ENCODE measurements at places on chromosomes 4 and X.

DNA sequence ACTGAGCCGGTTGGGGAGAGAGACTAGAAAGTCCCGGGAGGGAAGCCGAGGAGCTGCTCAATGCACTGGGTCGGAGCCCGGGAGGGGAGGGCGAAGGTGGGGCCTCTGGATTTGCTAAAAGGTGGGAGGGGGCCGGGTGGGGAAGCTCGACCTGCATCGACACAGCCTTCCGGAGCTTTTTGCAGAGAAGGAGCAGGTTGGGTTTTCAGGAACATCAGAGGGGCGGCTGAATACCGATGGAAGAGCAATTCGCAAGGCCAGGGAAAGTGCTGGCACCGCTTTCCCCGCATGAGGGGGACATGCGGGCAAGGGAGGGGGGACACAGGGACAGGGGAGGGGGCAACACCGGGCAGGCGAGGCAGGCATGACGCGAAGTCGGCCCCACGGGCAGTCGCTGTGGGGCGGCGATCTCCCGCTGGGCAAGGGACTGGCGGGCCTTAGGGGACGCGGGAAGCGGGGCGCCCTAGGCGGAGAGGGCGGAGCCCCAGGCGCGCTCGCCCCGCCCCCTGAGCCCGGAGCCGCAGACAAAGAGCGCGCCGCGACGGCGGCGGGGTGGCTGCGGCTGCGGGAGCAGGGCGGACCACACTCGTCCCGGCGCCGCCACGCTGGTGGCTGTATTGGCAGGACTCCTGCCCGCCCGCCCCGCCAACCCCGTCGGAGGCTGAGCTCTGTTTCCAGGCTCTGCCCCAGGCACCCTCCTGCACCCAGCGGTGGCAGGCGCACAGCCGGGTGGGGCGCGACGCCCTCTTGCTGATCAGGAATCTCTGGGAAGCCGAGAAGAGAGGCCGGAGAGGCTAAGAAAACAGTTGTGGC, 11.6 kb downstream of the PDZD4 start:
- peak; percentile 51 for DNase-seq

GRCh38 chrX:153727123-153727931, 2.7 kb downstream of the ABCD1 start:
- no peak for DNase-seq

DNA sequence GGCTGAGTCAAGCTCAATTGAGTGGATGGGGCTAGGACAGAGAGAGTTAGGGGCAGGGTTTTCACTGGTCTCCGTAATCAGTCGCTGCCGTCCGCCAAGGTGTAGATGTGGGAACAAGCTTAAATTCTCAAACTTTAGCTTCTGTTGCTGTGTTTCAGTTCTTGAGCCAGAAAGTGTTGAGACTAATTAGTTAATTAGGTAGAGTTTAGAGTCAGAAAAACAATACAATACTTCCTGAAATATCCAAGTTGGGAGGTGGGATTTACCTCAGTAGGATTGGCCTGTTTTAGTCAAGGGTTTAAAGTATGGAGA, 1.1 kb upstream of the UBE2D3 start:
- DNase-seq, result no peak

DNA sequence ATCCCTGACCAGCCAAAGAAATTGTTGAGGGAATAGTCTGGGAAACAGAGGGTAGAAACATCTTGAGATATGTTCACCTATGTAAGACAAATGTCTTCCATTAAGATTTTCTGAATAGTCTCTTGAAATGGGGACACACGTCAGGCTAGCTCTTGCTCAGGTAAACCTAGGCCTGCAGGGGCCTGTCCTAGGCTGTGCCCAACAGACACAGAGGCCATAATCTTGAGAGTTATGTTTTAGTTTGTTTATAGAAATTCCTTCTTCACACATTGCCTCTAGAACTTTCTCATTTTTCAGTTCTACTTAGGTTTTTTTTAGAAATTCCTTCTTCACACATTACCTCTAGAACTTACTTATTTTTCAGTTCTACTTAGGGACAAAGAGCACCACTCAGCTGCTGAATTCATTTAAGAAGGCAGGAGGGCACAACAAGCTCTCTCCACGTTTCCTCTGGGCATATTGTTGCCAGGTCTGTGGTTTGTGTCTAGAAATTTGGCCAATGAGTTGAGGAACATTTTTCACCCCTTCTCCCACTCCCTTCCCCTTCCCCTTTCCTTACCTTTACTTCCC, 94.9 kb downstream of the ARHGAP24 start:
- no peak for DNase-seq

- no peak for DNase-seq
Observed at GRCh38 chr4:101065346-101065745, 282.0 kb downstream of the PPP3CA start.

DNA sequence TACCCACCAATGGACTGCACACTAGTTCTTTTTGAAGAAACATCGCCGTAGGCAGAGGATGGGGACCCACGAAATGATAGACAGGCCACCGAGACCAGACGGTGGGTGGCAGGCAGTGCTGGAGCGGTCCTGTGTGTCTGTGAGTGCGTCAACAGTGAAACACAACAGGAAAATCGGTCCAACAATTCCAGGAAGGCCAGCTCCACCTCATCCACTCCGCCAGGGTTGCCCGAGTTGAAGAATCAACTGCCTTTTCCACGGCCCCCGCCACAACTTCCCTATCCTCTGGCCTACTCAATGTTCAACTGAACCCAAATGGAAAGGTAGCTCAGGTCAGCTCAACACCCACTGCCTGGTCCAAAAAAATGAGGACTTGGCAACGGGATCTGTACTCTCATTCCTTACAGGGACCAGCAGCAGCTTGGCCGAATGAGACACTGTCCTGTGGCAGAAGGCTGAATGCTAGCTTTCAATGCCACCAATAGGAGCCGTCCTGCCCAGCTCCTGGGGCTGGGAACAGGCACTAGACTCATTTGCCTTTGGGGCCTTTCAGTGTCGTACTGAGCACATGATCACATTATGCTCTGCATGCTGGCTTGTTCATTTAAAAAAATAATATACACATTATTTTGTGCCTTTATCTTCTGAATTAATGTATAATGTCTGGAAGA, 43.5 kb downstream of the MID1 start:
- no peak for DNase-seq

- DNase-seq, result no peak
Observed at GRCh38 chrX:104315555-104315954, 60.8 kb upstream of the ESX1 start.

GRCh38 chr4:74529284-74530041, 84.5 kb downstream of the AREG start:
- no peak for DNase-seq

DNA sequence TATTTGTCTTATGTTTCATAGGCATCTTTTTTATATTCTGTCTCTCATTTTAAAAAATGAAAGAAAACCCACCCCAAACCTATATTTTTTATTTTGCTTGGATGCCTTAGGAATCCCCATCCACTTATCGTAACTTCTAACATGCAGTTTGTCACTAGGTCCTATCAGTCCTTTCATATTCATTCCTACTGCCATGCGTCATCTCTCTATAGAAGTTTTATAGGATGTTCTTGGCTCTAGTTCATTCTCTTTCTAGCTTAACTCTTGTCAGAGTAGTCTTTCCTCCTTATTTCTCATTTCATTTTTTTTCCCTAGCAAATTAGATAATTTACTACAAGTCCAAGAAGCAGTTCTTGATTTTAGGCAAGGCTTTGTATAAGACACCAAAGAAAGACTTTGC, 92.7 kb downstream of the LARP1B start:
- no peak for DNase-seq

DNA sequence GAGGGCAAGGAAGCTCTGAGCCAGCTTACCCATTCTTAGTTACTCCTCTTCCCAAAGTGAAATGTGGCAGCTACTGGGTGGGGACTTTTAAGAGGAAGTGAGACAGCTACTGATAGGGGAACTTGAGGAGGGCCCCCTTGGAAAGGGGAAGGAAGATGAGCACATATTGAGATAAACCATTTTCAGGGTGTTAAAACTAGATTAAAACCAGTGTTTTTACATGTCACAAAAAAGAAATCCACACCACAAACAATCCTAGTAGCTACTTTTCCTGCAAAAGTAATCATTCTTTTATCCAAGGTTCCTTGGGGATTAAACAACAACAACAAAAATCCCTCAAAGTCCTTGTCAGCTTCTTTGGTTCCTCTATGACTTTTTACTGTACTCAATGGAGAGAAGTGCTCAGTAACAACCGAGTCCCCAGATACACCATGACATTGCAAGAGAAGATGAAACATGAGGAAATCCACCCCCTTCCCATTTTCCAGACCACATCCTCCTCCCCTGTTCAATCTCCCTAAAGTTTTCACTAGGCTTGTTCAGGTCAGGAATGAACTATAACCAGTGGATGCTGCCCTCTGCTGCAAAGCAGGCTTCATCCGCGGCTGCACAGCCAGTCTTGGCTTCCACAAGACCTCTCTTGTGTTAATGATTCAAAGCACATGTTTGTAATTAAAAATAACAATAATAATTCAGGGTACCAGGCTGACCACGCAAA, 113.5 kb upstream of the TMEM164 start:
- DNase-seq, result no peak

DNA sequence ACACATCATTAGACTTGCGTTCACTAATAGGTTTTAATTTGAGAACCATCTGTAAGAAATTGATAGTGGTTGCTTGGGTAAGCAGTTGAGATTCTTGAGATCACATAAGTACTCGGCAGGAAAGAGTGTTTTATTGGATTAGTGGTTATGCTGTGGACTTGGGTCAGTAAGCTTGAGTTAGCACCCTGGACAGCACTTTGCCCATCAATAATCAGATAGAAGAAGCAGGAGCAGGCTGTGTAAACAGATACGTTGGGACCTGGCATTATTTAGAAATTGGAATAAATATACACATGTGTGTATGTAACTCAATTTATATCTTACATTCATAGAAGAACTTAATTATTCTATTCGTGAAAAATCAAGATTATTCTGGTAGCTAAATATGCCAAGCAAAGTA, 357.5 kb upstream of the SMIM31 start:
- no peak for DNase-seq

GRCh38 chrX:78831523-78831922, 84.0 kb downstream of the LPAR4 start:
- DNase-seq, result no peak

DNA sequence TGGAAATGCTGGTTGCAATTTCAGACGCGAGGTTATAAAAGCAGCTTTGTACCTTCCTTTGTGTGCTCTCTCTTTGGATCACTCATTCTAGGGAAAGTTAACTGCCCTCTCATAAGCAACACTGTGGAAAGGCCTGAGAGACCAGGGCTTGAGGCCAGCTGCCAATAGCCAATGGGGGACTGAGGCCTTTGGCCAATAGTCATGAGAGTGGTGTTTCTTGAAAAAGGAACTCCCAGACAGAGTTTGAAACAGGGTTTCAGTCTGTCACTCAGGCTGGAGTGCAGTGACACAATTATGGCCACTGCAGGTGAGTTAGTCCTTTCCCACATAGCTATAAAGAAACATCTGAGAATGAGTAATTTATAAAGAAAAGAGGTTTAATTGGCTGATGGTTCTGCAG, 524.7 kb upstream of the SMIM31 start:
- DNase-seq, result no peak

DNA sequence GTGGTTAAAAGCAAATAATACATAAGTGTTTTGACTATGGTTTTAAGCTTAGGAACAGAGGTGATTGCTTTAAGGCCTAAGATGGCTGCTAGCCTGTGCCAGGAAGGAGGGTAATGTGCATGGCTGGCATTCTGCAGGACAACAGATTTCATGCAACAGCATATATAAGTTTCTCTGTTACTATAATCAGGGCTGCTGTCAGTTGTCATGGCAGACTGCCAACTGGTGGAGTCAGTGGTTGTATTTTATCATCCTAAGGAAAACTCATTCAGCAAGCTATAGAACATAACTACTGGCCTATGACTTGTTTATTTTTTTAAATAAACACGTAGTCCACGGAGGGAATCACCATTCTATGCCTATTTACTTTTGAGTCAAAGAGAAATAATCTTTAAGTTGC, 77.7 kb upstream of the DCAF8L1 start:
- no peak for DNase-seq

DNA sequence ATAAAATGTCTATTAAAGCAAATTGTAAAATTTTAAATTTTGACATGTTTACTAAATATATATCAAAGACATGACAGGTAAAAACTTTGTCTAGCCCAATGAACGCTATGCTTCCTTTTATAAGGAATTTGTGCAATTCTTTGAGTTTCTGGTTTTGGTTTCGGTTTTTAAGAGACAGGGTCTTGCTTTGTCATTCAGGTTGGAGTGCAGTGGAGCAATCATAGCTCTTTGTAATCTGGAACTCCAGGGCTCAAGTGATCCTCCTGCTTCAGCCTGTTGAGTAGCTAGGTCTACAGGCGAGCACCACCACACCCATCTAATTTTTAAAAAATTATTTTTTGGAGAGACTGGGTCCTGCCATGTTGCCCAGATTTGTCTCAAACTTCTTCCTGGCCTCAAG, 60.7 kb downstream of the BLTP1 start:
- DNase-seq, result no peak

DNA sequence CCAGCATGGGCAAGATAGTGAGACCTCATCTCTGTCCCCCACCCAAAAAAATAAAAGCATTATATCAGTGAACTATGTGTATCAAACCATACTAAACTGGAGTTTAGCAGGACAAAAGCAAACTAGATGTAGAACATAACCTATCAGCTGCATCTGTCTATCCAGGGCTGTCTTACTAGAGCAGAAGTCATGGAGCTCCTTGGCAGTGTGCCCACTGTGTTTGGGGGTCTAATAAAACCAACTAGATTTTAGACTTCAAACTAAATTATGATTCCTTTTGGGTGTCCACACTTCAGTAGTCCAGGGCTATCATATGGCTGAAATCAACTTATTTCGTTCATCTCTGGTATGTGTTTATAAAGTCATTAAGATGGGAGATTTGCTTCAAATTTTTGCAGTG, 8.3 kb downstream of the SLBP start:
- no peak for DNase-seq

DNA sequence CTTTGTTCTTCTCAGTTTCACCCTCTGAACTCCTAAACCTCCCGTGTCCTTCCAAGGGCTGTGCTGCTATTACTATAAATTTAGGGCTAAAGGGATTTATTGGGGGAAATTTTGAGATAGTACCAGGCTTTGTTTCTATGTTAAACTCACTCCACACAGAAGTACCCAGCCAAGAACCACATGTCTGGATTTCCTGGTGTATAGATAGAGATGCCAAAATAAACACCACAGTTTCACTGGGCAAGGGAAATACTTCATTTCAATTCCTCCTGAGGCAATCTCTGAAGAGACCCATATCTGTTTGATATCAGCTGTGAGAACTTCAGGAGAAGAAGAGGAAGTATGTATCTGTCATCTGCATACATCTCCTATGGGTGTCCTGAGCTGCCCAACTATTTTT, 21.7 kb upstream of the CLNK start:
- no peak for DNase-seq
